Common myeloid progenitor, CD34-positive (primary cell): ENCODE measurements at places on chromosomes 2 and 18.
A peak's percentile ranks its signal among the peaks of the same experiment; 100 is the strongest.

GRCh38 chr2:27320958-27321543, 1.8 kb downstream of the MPV17 start:
- peak; percentile 9 for DNase-seq

DNA sequence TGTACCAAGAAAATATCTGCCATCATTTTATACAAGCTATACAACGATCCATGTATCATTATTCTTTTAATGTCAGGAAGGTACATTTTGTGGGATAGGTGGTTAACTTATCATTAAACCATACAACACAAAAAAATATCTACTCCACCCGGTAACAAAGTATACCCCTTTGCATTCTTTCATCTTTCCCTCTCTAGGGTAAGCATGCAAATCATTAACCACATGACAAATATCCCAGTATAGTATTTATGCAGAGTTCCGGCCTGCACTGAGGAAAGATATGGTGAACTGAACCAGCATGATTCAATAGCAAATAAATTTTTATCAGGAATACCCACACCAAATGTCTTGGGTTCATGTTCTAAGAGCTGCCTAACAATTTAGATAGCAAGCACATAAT, 22.5 kb upstream of the SULT1C2 start:
- no peak for DNase-seq

- no peak for DNase-seq
These were observed 725.6 kb upstream of the ID2 start for GRCh38 chr2:7956126-7956689.

- no peak for DNase-seq
These were observed 10.0 kb downstream of the FAP start for GRCh38 chr2:162233197-162233596.
